ENCODE measurements at places on chromosomes 4 and X.
A peak's percentile ranks its signal among the peaks of the same experiment; 100 is the strongest.

DNA sequence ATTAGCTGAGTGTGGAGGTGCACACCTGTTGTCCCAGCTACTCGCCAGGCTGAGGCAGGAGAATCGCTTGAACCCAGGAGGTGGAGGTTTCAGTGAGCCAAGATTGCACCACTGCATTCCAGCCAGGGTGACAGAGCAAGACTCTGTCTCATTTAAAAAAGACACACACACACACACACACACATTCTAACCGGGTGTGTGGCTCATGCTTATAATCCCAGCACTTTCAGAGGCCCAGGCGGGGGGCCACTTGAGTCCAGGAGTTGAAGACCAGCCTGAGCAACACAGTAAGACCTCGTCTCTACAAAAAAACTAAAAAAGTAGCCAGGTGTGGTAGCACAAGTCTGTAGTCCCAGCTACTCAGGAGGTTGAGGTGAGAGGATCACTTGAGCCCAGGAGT, 152.3 kb downstream of the LRBA start:
- DNase-seq = no peak

GRCh38 chrX:154367474-154368308, 6.7 kb downstream of the FLNA start:
- DNase-seq = no peak

GRCh38 chr4:24856586-24856985, 56.3 kb downstream of the CCDC149 start:
- no peak for DNase-seq

GRCh38 chrX:85136409-85136808, 107.2 kb downstream of the SATL1 start:
- no peak for DNase-seq

GRCh38 chr4:145179281-145179860, 1.0 kb downstream of the OTUD4 start:
- peak; percentile 78 for DNase-seq

GRCh38 chr4:2954358-2955185, 8.6 kb downstream of the NOP14 start:
- DNase-seq = no peak

- no peak for DNase-seq
These were observed 41.6 kb upstream of the ACSL4 start for GRCh38 chrX:109774706-109775105.

GRCh38 chr4:41632481-41633073, 94.6 kb downstream of the LIMCH1 start:
- no peak for DNase-seq

DNA sequence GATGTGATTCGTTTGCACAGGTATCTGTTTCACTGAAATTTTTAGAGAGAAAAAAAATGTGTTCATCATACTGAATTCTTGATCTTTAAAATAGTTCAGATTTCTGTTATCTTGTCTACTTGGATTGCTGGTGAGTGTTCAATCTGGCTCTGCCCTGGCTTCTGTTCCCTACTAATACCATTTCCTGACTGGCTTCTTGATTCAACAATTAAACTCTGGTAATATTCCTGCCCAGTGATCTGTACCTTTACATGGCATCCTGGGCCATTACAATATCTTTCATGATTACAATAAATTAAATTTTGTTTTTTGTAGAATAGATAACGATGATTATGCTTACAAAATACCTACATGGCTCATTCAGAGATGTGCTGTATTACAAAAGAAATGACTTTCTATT, 1388.0 kb upstream of the TENM3 start:
- no peak for DNase-seq

DNA sequence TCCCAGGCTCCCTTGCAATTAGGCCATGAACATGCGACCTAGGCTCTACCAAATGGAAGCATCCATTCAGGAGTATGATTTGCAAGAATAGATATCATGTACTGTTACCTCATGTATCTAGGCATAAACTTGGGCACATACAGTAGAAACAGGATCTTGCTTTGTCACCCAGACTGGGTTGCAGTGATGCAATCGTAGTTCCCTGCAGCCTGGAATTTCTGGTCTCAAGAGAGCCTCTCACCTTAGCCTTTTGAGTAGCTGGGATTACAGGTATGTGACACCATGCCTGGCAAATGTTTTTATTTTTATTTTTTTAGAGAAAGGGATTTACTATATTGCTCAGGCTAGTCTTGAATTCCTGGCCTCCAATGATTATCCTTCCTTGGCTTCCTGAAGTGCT, 994.2 kb downstream of the ADGRL3 start:
- no peak for DNase-seq

- no peak for DNase-seq
These were observed 26.7 kb upstream of the SORBS2 start for GRCh38 chr4:185838514-185839193.

DNA sequence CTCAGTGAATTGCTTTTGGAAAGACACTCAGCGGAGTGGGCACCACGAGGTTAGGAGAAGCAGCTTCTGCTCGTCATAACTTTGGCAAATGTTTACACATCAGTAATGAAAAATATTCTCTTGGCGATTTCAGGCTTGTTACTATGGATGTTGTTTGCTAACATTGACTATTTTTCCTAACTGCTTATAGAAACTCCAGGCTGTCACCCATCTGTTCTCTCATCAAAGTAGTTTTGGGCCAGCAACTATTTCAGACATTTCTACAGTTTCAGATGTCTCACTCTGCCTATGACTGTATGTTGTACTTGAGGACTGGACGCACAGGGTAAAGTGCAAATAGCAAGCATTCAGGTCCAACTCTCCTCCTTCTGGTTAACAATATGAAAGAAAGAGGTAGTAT, 346.7 kb downstream of the TRIML1 start:
- DNase-seq = no peak
